ENCODE measurements at places on chromosomes 11 and 22. TPM values are rescaled to one million over a fixed set of nuclear protein-coding genes. Genes with fewer than 3 reads are reported as not detected.

- no peak for DNase-seq
Observed at GRCh38 chr22:36795633-36796032, 19.7 kb upstream of the IFT27 start.

Gene CASTOR1
- total RNA-seq: 6.5 TPM

DNA sequence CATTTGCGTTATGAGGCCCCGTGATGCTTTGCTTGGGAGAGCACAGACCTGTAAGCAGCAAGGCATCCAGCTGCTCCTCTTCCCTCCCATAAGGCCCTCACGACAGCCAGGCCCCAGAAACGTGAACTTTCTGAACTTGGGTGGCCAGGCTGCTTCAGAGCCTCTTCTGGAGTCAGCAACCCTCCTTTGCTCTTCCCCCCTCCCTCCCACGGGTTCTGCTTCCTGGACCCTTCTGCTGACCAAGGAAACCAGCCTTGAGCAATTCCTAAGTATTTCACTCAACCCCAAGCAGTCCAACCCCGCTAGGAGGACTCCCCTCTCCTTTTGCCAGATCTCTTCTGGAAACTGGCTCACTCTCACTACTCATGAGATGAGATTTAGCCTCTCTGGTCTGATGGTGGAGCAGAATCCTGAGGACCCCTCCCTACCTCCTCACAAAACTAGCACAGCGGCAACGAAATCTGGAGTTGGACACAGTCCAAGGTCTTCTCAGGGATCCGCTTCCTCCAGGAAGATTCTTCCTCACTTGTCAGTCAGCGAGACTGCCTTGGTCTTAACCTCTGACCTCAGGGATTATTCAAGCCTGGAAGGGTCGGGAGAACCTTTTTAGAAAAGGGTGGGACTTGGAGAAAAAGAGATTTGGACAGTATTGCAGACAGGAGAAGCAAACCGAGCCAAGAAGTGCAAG is 86.2 kb downstream of the UBASH3B start:
- DNase-seq: peak; percentile 33

Gene DAGLA
- total RNA-seq: 3.2 TPM

DNA sequence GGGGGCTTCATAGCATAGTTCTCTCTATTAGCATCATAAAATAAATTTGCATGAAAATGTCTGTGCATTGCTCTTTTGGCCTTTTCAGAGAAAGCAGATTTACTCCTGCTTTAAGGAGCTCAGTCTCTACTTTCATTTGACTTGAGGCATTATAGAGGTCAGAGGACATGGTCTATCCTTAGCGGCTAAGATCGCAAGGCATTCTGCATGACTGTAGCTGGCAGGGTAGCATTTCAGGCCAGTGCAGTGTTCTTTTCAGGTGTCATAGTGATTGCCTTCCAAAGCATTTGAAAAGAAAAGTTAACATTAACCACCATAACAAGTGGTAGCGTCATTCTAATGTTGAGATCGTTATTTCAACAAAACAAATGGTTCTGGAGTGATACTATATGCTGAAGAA is 126.5 kb downstream of the NCAM1 start:
- no peak for DNase-seq
